ENCODE measurements at places on chromosomes 13 and 19.

GRCh38 chr19:41401483-41401882 lies 3.9 kb downstream of the BCKDHA start:
- no peak for DNase-seq

DNA sequence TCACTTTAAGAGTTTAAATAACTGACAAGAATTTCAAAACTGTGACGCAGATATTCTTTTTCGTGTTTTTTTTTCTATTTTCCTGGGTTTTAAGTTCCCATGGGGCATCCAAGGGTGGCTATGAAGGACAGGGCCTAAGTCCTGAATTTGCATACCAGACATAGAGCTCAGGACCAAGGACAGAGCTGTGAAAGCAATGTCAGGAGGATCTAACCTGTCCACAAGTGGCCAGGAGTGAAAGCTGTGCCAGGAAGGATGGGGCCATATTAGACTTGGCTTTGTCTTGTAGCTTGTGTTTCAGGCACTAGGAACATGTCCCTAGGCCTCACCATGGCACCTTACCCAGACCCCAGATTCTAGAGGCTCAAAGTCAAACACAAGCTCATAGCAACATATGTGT lies 289.4 kb upstream of the MIR17HG start:
- no peak for DNase-seq

DNA sequence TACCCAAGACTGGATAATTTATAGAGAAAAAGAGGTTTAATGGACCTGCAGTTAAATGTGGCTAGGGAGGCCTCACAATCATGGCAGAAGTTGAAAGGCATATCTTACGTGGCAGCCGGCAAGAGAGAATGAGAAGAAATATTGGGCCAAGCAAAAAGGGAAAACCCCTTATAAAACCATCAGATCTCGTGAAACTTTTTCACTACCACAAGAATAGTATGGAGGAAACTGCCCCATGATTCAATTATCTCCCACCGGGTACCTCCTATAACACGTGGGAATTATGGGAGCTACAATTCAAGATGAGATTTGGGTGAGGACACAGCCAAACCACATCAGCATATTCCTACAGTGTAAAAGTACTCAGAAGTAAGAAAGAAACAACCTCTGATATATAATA lies 4.7 kb upstream of the KBTBD7 start:
- DNase-seq: no peak

- no peak for DNase-seq
Measured at GRCh38 chr13:28485551-28485950, 9.4 kb downstream of the FLT1 start.

GRCh38 chr19:47176071-47176626 lies 45.5 kb downstream of the SAE1 start:
- no peak for DNase-seq

DNA sequence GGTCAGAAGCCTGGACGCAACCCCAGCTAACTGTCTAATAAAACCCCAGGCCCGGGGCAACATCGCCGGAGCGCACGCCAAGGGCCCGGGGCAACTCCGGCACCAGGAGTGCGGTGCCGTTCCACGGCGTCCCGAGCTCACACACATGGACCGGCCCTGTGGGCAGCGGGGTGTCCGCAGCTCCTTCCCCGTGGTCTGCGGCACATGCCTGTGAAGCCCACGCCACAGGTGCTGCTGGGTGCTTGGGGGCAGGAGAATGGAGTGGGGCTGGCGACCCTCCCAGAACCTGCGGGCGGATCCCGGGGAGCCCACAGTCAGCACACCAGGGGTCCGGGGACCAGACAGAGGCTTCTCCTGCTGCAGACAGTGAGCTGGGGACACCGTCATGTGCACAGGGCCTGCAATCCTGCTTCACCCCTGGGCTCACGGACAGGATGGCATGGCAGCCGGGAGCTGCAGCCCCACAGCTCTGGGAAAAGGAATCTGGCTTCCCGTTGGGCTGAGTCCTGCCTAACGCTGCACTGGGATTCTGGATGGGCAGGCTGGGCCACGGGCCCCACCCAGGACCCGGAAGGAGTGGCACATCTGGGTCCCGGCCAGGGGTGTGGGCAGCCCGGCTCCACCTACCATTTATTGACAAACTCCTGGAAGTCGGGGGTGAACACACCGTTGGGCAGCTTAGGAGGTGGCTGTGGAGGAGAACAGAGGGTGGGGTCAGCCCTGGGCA lies 28.2 kb upstream of the ZBTB7A start:
- DNase-seq: no peak

GRCh38 chr13:88022431-88023208 lies 351.4 kb downstream of the SLITRK5 start:
- no peak for DNase-seq

GRCh38 chr13:47904891-47905290 lies 96.2 kb downstream of the SUCLA2 start:
- no peak for DNase-seq

- no peak for DNase-seq
Measured at GRCh38 chr19:3573162-3573857, 566 bp downstream of the HMG20B start.

- DNase-seq: no peak
Measured at GRCh38 chr13:57582032-57582431, 49.5 kb upstream of the PCDH17 start.

- DNase-seq: no peak
Measured at GRCh38 chr19:3671680-3672574, 28.3 kb downstream of the PIP5K1C start.

GRCh38 chr19:4323692-4324091 lies 14.9 kb downstream of the STAP2 start:
- no peak for DNase-seq

DNA sequence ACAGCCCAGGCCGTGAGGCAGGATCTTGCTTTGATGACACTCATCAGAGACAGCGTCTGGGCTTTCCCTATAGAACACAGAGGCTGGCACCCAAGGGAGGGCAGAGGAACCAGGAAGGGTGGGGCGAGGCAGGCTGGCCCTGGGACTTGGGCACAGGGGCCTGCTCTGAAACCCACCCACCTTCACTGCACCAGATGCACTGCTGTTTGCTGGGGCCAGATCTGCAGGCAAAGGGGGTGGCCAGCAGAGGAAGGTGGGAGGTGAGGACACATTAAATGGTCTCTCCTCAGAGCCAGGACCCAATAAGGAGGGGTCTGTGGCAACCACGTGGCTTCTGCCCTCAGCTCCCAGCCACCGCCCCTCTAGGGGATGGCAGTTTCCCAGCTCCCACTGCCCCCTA lies 6.6 kb upstream of the VSTM2B start:
- no peak for DNase-seq

DNA sequence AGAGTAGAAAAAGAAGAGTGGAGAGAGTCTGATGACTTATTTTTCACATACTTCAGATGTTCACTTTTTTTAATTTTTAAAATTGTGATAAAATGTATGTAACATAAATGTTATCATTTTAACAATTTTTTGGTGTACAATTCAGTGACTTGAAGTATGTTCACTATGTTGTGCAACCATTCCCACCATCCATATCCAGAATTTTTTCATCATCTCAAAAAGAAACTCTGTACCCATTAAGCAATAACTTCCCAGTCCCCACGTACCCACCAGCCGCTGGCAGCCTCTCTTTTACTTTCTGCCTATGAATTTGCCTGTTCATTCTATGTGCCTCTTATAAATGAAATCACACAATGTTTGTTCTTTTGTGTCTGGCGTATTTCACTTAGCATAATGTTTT lies 43.3 kb downstream of the SKA3 start:
- DNase-seq: no peak

DNA sequence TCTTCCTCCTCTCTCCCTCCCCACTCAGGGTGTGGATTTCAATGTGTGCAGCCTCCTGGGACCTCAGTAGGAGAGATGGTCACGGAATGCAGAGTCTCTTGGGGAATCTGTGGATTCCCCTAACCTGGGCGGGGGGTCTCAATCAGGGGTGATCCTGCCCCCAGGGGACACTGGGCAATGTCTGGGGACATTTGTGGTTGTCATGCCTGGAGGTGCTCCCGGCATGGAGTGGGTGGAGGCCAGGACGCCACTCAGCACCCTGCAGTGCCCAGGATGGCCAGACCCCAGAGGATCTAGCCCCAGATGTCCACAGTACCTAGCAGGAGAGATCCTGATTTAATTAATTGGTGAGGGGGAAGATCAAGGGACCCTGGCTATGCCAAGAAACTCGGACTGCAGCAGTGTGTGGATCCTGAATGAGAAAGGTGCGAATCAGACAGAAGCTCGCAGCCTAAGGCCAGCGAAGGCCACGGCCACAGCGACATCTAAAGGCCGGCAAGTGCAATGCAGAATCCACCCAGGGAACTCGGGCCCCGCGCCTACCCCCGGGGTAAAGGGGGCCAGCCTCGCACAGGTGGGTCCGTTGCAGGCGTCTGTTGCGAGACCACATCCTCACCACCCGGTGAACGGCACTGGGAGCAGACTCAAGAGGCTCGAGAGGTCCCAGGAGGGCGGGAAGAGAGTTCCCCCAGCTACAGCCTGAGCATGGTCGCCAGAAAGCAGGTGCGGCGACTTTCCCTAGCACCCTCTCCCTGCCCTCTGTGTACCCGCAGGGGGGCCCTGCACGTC lies 88.8 kb downstream of the GNG7 start:
- DNase-seq: no peak

DNA sequence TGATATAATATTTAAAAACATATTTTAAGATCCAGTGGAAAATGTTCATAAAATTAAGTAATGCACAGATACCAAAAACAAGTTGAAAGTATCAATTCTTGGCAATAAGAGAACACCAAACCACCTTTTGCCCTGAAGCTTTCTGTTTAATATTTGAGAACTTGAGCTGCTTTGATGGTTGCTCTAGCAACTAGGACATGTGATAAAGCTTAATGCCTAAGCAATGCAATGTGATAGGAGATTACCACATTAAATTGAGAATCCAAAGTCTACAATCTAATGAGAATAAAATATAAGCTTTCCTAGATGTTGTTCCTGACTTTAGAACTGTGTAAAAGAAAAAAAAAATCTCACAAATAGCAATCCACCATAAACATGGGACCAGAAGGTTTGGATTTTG lies 1367.5 kb upstream of the PCDH9 start:
- no peak for DNase-seq

- DNase-seq: no peak
Measured at GRCh38 chr13:103405297-103405696, 339.1 kb upstream of the SLC10A2 start.

- no peak for DNase-seq
Measured at GRCh38 chr13:103250071-103250470, 183.9 kb upstream of the SLC10A2 start.

GRCh38 chr19:30551271-30551670 lies 179.1 kb downstream of the ZNF536 start:
- DNase-seq: no peak

DNA sequence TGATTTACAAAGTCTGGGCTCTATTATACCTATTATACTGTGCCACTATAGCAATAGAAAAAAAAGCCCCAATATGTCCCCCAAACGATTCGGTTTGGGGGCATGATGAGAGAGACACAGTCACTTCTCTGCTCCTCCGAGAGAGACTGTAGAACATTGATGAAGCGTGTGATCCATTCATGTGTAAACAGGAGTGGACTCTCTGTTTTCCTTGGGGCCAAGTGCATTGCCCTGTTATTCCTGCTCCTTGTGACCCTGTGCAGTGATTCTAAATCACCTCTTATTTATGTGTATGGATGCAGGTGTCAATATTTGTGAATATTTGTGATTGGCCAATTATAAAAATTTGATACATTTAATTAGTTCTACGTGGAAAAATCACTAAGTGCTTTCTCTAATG lies 17.0 kb downstream of the F10 start:
- DNase-seq: no peak

DNA sequence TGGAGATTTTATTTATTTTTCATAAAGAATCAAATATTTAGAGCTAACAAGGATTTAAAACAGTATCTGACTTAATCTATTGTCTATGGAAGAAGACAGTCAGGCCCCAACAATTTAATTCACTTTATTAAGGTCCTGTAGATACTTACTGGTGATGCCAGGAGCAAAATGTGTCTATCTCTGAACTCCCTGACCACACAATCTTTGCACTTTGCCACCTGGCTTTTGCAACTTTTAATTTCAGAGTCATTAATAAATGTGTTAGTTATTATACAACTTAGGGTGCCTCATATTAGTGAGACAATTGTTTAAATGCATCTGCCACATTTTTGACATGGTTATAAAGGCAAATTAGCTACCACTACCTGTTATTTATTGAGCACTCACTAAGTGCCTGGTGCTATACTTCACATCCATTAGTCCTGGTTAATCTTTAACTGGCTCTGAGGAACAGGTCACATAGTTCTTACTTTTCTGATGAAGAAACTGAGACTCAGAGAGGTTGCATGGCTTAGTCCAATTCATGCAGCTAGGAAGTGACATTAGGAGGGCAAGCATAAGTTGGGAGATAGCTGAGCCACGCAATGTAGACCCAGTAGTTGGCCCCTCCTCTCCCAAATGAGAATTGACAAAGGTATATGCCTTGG lies 297.9 kb downstream of the DCT start:
- no peak for DNase-seq

DNA sequence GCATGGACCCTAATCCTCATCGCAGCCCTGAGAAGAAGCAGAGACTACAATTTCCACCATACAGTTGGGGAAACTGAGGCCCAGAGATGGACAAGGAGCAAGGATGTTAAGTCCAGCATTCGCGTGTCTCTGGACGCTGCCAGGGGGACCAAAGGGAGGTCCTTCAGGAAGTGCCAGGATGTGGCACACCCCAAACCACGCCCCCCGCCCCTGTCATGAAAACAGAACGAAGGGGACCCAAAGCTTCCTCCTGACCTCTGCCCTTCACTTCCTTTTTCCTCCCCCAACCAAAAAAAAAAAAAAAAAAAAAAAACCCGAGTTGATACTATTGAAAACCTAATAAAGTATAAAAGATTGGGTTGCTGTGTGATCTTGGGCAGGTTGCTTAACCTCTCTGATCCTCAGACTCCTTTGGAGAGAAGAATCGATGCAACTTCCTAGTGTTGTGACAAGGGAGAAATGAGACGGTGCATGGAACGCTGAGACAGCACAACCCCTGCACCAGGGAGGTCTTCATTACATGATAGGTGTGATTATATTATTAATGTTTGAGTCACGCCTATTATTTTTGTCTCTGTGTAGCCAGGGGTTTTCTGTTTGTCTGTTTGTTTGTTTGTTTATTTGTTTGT lies 2.7 kb upstream of the ZBTB7A start:
- DNase-seq: no peak

- no peak for DNase-seq
Measured at GRCh38 chr13:102715447-102715846, 20.6 kb upstream of the METTL21C start.

- DNase-seq: peak; percentile 93
Measured at GRCh38 chr19:36198119-36198518, 16.3 kb downstream of the ZNF565 start.

DNA sequence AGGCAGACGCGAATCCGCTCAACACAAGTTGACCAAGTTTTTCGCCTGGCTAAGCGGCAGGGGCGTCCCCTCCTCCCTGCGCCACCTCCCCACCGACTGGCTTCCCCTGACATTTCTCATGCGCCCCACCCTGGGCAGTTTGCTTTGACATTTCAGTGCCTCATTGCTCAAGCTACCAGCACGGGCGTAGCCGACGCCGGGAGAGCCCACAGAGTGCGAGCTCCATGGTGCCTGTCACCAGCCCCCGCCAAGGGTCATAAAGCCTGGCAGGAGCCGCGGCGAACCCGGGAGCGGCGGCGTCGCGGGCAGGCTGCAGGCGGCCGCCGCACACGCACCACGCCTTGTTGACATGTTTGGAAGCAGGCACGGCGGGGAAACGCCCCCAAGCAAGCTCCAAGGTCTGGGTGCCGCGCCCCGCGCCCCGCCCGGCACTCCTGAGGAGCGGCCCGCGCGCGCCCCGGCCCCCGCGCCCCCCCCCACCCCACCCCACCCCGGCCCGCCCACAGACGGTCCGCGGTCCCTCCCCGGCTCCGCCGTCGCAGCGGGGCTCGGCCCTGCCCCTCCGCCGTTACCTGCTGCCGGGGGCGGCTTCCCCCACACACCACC lies 601 bp downstream of the FBXL3 start:
- DNase-seq: peak; percentile 71
